Vein endothelial cell (primary cell): ENCODE measurements at places on chromosomes 3 and 15. TPM values are rescaled to one million over a fixed set of nuclear protein-coding genes. Genes with fewer than 3 reads are reported as not detected.

Gene NEO1
- total RNA-seq: under 0.01 and 0.38 TPM in 2 replicates

Gene GAP43
- total RNA-seq: not detected in 2 replicates

Gene FES
- total RNA-seq: 45.2 and 65.0 TPM in 2 replicates

Gene DET1
- total RNA-seq: 5.3 and 6.9 TPM in 2 replicates

Gene TGM4
- total RNA-seq: 0.10 and 0.33 TPM in 2 replicates

Gene CPLX3
- not detected in 2 replicates for total RNA-seq

Gene DGKG
- total RNA-seq: 0.29 and 0.33 TPM in 2 replicates

Gene HCN4
- total RNA-seq: not detected in 2 replicates

Gene EIF4A2
- 383 and 453 TPM in 2 replicates for total RNA-seq

Gene MESP2
- total RNA-seq: 0.19 TPM in 1 of 2 replicates, not detected in the other

Gene EPHA3
- total RNA-seq: under 0.01 TPM in 1 of 2 replicates, not detected in the other

Gene UBAP1L
- total RNA-seq: 1.6 and 3.7 TPM in 2 replicates

Gene ALG1L2
- total RNA-seq: not detected in 2 replicates

Gene CIDEC
- not detected in 2 replicates for total RNA-seq

Gene TMEM45A
- 4.5 and 7.2 TPM in 2 replicates for total RNA-seq

Gene GOLGA8J
- not detected in 2 replicates for total RNA-seq

Gene CHST2
- 19.4 and 29.7 TPM in 2 replicates for total RNA-seq

Gene SIDT1
- 0.10 and 0.33 TPM in 2 replicates for total RNA-seq
